ENCODE measurements at places on chromosomes 1 and 21.

- no peak for DNase-seq
Measured at GRCh38 chr1:153363641-153364040, 6.0 kb downstream of the S100A9 start.

DNA sequence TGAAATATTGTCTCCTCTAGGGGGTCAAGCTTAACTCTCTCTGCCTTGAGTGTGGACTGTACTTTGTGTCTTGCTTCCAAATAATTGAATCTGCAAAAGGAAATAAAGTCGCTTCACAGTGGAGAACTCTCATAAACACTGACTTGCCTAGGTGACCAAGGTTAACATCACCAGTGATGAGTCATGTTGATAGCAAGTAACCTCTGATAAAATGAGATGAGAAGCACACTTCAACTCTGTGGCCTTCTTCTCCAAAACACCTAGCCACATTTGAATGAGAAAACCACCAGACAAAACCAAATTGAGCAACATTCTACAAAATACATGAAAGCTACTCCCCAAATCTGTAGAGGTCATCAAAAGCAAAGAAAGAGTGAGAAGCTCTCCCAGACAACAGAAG, 37.6 kb downstream of the PDE4B start:
- no peak for DNase-seq

GRCh38 chr21:33491373-33492102, at the start of gene DNAJC28:
TSS of gene DNAJC28 (minus strand) at chr21:33491716. CDS start at chr21:33489393, 2,323 bp downstream.
- DNase-seq, result peak; percentile 91

GRCh38 chr1:163561580-163562295, 240.0 kb downstream of the NUF2 start:
- DNase-seq, result no peak

GRCh38 chr1:16087733-16088132, 14.3 kb upstream of the FAM131C start:
- DNase-seq, result no peak

DNA sequence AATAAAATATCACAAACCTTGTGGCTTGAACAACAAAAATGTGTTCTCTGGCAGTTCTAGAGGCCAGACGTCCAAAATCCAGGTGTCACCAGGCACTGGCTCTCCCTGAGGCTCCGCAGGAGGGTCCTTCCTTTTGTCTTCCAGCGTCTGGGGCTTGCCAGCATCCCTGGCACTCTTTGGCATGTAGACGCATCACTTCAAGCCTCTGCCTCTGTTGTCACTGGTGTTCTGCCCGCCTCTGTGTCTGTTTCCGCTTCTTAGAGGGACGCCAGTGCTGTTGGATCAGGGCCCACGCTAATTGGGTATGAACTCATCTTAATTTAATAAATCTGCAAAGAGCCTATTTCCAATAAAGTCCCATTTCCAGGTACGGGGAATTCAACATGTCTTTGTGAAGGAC, 273.7 kb upstream of the C1orf174 start:
- no peak for DNase-seq

GRCh38 chr1:110050602-110051261, 16.3 kb downstream of the STRIP1 start:
- no peak for DNase-seq

GRCh38 chr1:245829194-245829593, 674.4 kb downstream of the KIF26B start:
- DNase-seq, result no peak

DNA sequence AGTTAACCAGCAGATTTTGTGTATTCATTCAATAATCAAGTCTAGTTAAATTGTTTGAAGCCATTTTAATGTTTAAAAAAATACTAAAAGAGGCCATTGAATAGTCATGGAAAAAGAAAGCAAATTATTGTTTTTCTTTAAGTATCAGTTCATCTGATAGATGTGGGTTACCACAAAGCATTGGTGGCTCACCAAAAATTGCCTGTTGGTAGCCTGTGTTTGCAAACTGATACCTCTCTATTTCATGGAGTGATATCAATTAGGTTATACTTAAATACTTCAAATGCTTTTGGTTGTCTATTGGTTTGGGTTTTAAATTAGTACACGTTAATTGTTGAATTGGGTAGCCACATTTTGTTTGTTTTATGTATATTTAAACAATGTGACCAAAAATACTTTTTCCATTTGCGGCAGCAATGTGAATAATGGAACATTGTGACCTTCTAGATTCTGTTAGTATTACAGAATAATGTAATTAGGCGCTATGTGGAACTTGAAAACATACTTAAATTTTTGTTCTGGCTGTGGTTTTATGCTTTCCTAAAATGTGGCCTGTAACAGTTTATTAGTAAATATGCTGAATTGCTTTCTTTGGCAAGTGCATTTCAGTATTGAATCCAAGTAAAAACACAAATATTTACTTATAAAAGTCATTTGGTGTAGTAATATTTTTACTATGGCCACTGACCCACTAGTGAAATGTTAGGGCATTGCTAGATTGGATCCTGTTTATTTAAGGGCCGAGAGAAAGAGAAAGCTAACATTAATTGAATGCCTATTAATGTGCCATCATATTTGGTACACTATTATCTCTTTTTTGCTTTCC, 37.1 kb upstream of the NBL1 start:
- peak; percentile 13 for DNase-seq

GRCh38 chr21:37039411-37040075, 33.0 kb downstream of the RIPPLY3 start:
- DNase-seq, result no peak

DNA sequence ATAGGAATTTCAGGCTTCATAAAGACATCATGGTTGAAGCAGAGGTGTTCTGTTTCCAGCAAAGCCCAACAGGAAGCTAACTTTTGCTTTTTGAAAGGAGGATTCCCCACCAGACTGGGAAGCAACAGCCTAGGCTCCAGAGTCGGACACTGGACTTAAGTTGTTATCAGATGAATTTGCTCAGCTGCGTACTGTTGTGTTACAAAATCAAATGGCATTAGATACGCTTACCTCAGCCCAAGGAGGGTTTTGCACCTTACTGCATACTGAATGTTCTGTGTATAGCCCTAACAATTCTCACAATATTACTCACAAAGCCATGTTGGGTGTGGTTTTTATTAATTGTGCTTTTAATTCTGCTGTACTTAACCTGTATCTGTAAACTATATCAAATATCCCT, 547 bp upstream of the CHIA start:
- no peak for DNase-seq

GRCh38 chr1:183622884-183623785, 12.4 kb downstream of the ARPC5 start:
- peak; percentile 48 for DNase-seq

DNA sequence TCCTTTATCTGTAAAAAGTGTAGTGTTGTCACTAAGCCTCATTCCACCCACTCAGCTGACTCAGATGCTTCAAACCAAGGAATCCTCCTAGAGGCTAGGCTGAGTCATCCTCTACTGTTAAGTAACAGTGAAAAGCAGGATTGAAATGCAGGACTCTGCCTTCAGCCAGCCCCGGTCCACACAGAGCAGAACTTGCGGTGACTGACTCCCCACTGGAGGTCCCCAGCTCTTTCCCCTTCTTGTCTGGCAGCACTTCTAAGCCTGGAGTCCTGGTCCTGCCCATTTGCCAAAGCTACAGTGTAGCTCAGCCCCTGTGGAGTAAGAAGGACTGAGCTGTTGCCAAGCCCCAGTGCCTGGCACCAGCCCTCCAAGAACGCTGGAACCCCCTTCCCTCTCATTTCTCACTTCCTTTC, 1.7 kb downstream of the RAB7B start:
- peak; percentile 40 for DNase-seq

DNA sequence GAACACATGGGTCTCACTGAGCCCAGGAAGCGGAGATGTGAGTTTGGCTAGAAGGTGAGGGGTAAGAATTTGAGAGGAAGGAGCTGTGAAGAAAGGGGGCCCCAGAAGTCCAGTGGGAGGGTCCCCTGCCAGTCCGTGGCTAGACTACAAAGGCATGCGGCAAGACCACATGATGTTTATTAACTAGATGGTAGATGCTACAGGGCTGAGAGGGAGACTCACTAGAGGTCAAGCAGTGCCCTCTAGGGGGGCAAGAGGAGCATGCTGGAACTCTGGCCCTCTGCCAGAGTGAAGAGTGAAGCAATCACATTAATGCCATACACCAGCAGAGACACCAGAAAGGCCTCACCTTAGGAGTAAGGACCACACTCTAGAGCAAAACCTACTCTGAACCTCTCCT, 12.2 kb downstream of the KIAA0319L start:
- DNase-seq, result peak; percentile 55

DNA sequence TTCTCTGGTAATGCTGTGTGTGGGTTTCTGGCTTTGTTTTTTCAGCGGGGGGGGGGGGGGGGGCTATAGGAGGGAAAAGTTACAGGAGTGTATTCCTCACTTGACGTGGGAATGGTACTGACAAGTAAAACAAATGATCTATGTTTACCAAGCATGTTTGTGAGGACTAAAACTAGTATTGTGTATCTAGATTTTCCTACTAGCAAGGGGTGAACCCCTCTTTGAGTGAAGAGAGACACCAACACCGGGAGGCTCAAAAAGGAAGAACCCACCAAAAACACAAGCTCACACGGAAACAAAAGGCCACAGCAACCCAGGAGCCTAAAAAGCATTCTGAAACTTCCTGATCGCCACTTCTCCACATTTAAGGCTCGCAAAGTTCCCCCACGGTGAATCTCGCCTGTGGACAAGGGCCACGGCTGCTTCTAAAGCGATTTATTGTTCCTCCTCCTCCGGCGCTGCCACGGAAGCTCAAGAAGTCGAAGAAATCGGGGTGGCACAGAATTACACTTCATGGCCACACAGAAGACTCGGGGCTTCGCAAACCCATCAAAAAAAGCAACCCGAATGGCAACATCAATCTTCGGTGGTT, 703 bp downstream of the PUM1 start:
- no peak for DNase-seq

- DNase-seq, result no peak
Measured at GRCh38 chr1:62391369-62391971, 45.4 kb upstream of the USP1 start.

GRCh38 chr1:105210747-105211146, 1461.0 kb downstream of the AMY1C start:
- no peak for DNase-seq

DNA sequence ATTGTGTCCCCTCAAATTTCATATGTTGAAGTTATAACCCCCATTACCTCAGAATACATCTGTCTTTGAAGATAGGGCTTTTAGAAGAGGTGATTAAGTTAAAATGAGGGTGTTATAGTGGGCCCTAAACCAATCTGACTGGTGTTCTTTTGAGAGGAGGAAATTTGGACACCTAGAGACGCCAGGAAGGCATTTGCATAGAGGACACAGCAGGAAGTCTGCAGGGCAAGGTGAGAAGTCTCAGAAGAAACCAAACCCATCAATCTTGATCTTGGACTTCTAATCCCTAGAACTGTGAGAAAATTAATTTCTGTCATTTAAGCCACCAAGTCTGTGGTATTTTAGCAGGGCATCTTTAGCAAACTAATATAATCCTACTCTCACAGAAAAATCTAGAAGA, 13.0 kb downstream of the GOLPH3L start:
- DNase-seq, result no peak

- no peak for DNase-seq
Measured at GRCh38 chr1:96372881-96373280, 348.7 kb upstream of the PTBP2 start.

DNA sequence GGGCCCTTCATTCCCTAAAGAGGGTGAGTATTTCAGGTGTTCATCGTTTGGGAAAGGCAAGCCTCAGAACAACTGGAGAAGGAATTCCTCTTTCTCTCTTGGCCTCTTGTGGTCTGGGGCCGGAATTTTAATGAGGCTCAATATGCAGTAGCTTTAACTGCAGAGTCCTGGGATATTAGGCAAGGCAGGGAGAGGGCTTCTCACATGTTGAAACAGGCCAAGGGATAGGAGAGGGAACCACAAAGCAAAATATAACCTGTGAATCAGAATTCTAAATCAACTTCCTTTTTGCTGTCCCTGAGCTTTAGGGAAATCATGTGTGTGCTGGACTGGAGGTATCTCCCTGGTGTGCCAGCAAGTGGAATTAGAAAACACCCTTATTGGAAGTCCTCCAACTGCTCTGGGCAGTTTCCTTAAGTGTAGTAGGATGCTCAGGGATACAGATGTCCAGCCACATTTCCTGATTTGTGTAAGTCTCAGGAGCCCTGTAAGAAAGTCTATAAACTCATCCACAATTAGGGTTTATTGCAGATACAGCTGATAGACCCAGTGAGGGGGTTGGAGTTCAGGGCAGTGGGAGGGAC, 215.8 kb upstream of the ZRANB2 start:
- no peak for DNase-seq

DNA sequence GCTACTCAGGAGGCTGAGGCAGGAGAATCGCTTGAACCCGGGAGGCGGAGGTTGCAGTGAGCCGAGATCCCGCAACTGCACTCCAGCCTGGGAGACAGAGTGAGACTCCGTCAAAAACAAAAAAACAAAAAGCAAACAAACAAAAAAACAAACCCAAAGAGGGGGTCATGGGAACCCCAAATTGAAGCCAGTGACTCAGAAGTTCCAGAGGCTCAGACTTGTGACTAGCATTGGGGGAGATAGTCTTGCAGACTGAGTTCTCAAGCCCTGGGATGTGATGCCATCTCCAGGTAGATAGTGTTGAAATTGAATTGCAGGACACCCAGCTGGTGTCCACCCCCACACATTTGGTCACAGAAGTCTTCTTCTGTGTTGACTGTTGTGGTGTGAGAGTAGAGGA, 24.9 kb upstream of the ENO1 start:
- DNase-seq, result no peak

- no peak for DNase-seq
Measured at GRCh38 chr1:34975338-34975737, 9.8 kb downstream of the TMEM35B start.

- DNase-seq, result no peak
Measured at GRCh38 chr1:150102986-150103385, 35.4 kb downstream of the VPS45 start.

- peak; percentile 42 for DNase-seq
Measured at GRCh38 chr1:169546087-169546995, 39.9 kb downstream of the F5 start.

GRCh38 chr1:62676611-62677356, 11.4 kb downstream of the DOCK7 start:
- no peak for DNase-seq

DNA sequence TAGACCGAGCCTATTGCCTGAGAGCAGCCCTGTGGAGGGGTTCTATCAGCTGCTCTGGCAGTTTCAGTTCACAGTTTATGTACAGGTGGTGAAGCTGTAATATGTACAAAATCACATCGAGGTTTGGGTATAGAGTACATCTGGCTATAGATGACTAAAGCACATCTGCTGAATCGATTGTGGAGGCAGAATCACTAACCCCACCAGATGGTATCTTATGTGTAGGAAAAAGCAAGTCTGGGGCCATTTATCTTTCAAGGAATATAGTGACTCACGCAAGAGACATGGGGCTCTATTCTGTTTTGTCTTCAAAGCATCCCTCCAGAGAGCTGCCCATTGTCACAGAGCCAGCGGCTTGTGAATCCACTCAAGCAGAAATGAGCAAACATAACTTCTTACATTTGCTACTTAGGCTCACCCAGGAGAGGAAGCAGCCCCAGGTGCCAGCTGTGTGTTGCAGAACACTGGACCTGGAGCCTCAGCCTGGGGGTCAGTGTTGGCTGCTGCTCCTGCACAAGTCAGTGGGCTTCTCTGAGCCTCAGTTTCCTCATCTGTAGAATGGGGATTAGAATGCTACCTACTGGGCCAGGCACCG, 21.3 kb downstream of the MIIP start:
- peak; percentile 16 for DNase-seq

- no peak for DNase-seq
Measured at GRCh38 chr1:83552820-83553219, 446.1 kb downstream of the TTLL7 start.

- DNase-seq, result no peak
Measured at GRCh38 chr1:108114033-108114599, 86.0 kb downstream of the SLC25A24 start.

- no peak for DNase-seq
Measured at GRCh38 chr21:45153358-45154318, 79.3 kb downstream of the ADARB1 start.

- no peak for DNase-seq
Measured at GRCh38 chr1:162666006-162666645, 33.9 kb downstream of the DDR2 start.
